A549 treated with DMSO at 1 μM for 4 hours (cell line): ENCODE measurements at places on chromosomes 3 and 15. TPM values are rescaled to one million over a fixed set of nuclear protein-coding genes. Genes with fewer than 3 reads are reported as not detected.

The CYP8B1 gene
- total RNA-seq, result not detected in 5 replicates

The C3orf22 gene
- not detected in 5 replicates for total RNA-seq

The DIPK2A gene
- 6.4 to 9.6 TPM (median 7.8 TPM) in 5 replicates for total RNA-seq

The NUSAP1 gene
- total RNA-seq, result 66.7 to 83.9 TPM (median 78.4 TPM) in 5 replicates

The SIAH2 gene
- 16.2 to 20.6 TPM (median 19.3 TPM) in 5 replicates for total RNA-seq

The CLEC3B gene
- total RNA-seq, result 0.10 TPM in 1 of 5 replicates, not detected in the others

The PSTPIP1 gene
- total RNA-seq, result not detected in 5 replicates

The NPAP1 gene
- not detected in 5 replicates for total RNA-seq

The OXSM gene
- total RNA-seq, result 16.7 to 22.4 TPM (median 19.5 TPM) in 5 replicates

The PLA1A gene
- 0.13 to 0.45 TPM (median 0.22 TPM) in 5 replicates for total RNA-seq

The CYP1A2 gene
- total RNA-seq, result not detected in 5 replicates

The IQCH gene
- 0.95 to 3.0 TPM (median 1.9 TPM) in 5 replicates for total RNA-seq

The GOLGA8R gene
- 0.18 to 0.29 TPM (median 0.20 TPM) in 4 of 5 replicates, not detected in the other for total RNA-seq

The ERICH6 gene
- 0.07 to 0.08 TPM in 2 of 5 replicates, not detected in the others for total RNA-seq

The C15orf62 gene
- total RNA-seq, result 0.07 to 0.14 TPM (median 0.12 TPM) in 4 of 5 replicates, not detected in the other

The CPA3 gene
- not detected in 5 replicates for total RNA-seq

The SH2D7 gene
- not detected in 5 replicates for total RNA-seq

The NOX5 gene
- 0.12 to 0.48 TPM (median 0.20 TPM) in 5 replicates for total RNA-seq

The GRAMD1C gene
- total RNA-seq, result 0.31 to 1.4 TPM (median 0.71 TPM) in 5 replicates

The SLC12A1 gene
- total RNA-seq, result not detected in 5 replicates

The C2CD4B gene
- total RNA-seq, result 0.07 to 0.09 TPM (median 0.08 TPM) in 3 of 5 replicates, not detected in the others

The PAQR5 gene
- 79.0 to 125 TPM (median 119 TPM) in 5 replicates for total RNA-seq

The CFAP100 gene
- not detected in 5 replicates for total RNA-seq

The LRRC57 gene
- 9.9 to 14.0 TPM (median 12.4 TPM) in 5 replicates for total RNA-seq

The GOLGA6L9 gene
- total RNA-seq, result 2.4 to 3.5 TPM (median 3.0 TPM) in 5 replicates

The MNS1 gene
- total RNA-seq, result 2.7 to 4.1 TPM (median 3.4 TPM) in 5 replicates

The HLTF gene
- total RNA-seq, result 14.4 to 24.9 TPM (median 21.4 TPM) in 5 replicates

The ARGFX gene
- total RNA-seq, result not detected in 5 replicates

The ZNF619 gene
- 1.7 to 2.8 TPM (median 2.1 TPM) in 5 replicates for total RNA-seq

The CD86 gene
- total RNA-seq, result not detected in 5 replicates

The C15orf39 gene
- total RNA-seq, result 26.7 to 33.3 TPM (median 29.1 TPM) in 5 replicates

The LTK gene
- total RNA-seq, result 0.05 to 0.11 TPM (median 0.06 TPM) in 3 of 5 replicates, not detected in the others

The FOXP1 gene
- 9.4 to 13.4 TPM (median 11.7 TPM) in 5 replicates for total RNA-seq

The CKMT1A gene
- total RNA-seq, result 2.2 to 3.1 TPM (median 2.7 TPM) in 5 replicates

The CCR5 gene
- total RNA-seq, result not detected in 5 replicates

The SH3GL3 gene
- total RNA-seq, result 0.64 to 0.75 TPM (median 0.67 TPM) in 5 replicates

The NR2E3 gene
- total RNA-seq, result 0.13 to 0.36 TPM (median 0.18 TPM) in 5 replicates

The SEC61A1 gene
- 120 to 134 TPM (median 131 TPM) in 5 replicates for total RNA-seq

The GHRL gene
- 0.45 TPM in 1 of 5 replicates, not detected in the others for total RNA-seq

The REC114 gene
- not detected in 5 replicates for total RNA-seq

The ZBED2 gene
- 0.18 to 0.45 TPM (median 0.39 TPM) in 5 replicates for total RNA-seq

The GRK7 gene
- 0.02 TPM in 1 of 5 replicates, not detected in the others for total RNA-seq

The DPPA4 gene
- total RNA-seq, result not detected in 5 replicates

The EXD1 gene
- total RNA-seq, result 0.07 TPM in 1 of 5 replicates, not detected in the others

The ADAMTS7 gene
- total RNA-seq, result 2.8 to 3.8 TPM (median 3.4 TPM) in 5 replicates

The C2CD4A gene
- total RNA-seq, result 0.02 to 0.07 TPM (median 0.02 TPM) in 3 of 5 replicates, not detected in the others
